T-cell (primary cell): ENCODE measurements at places on chromosomes 2 and 18.

DNA sequence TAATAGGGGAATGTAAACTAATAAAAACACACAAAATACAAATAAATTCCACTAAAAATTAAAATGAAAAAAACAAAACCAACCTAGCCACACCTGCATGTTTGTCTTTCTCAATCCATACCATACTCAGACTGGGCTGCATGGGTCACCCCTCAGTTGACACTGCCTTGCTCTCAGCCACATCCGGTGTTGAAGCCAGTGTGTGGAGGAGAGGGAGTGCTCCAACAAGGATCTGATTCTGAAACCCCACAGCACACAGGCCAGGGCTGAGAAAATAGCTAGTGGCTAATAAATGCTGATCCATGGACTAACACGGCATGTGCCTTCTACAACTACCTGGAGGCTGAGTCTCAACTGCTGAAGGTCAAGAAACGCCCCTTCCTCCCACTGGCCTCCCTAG is 13.7 kb downstream of the RND3 start:
- DNase-seq, result no peak

DNA sequence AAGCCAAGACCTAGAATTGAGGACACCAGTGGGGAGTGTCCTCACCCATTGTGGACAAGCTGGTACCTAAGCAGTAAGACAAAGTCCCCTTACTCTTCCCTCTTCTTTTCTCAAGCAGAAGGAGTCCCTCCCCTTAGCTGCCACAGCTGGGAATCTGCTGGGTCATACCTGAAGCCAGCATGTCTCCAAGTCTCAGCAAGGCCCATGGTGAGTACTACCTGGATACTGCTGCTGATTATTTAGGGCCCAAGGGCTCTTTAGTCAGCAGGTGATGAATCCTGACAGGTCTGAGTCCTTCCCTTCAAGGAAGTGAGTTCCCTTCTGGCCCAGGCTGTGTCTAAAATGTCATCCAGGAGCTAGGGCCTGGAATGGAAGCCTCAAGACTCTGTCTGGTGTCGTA is 198.6 kb upstream of the STK17B start:
- no peak for DNase-seq

DNA sequence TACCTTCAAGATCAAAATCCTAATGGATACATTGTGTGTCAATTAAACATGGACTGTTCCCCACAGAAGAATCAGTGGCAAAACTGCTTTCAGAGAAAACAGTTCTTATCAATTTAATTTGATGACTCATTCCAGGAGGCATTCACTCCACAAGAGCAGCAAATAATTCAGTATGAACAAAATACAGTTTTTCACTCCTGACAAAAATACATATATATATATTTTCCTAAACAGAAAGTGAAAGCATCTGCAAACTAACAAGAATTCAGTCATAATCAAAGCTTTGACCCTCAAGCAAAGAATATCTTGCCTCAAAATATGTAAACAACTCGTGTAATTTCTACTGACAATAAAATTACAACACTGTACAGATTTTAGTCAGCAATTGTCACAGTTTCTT is 685.1 kb upstream of the SLC8A1 start:
- DNase-seq, result no peak

DNA sequence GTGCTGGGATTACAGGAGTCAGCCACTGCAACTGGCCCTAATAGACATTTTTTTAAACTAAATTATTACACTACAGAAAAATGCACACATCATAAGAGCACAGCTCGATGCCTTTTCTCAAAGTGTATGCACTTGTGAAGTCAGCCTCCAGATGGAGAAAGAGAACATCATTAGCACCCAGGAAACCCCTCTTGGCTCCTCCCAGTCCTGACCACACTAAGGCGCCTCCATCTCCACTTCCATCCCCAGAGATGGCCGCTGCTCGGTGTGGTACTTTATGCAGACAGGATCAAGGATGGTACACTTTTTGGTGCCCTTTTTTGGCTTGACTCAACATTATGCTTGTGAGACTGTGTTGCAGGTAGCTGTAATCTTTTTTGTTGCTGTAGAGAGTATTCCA is 34.8 kb downstream of the RRM2 start:
- DNase-seq, result no peak

GRCh38 chr2:128594651-128594910 is 275.9 kb upstream of the HS6ST1 start:
- no peak for DNase-seq

DNA sequence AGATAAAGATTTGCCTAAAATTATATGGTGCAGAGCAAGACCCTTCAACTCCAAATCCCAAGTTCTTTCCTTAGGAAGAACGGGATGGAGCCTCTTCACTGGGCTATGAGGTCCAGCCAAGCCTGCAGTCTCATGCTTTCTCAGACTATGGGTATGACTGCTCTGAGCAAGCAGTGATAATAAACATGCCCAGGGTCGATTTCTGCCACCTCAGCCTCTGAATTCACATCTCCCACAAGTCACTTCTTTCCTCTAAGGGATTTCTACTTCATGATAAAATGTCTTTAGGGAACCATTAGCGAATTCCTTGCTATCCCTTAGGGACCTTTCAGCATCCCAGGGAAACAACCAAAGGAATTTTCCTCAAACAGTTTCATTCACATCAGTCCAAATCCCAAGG is 94.8 kb downstream of the GFPT1 start:
- DNase-seq, result no peak
